Ovary (tissue), 10 donors: ENCODE measurements at places on chromosomes 5 and 9.

GRCh38 chr5:119036101-119036762, 34.7 kb upstream of the DMXL1 start:
- no peak for DNase-seq

DNA sequence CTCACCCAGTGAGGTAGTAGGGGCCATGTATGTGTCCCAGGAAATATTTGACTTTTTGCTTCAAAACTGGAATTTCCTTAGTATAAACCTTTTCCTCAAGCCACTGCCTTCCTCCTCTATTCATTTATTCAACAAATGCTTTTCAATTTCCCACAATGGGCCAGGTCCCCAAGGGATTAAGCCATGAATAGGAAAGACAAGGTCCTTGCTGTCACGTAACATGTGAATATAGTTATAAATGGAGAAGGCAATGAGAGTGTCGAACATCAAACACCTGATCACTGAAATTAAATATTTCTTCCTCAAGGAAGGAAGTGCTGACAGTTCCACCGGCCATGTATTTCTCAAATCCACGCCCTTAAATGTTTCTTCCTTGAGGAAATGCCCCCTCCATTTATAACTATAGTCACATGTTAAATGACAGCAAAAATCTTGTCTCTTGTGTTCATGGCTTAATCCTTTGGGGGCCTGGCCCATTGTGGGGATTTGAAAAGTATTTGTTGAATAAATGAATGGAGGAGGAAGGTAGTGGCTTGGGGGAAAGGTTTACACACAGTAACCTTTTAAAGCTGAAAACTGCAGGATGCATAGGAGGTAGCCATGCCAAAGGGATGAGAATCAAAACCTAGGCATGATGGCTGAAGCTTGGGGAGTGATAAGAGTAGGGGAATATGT, 145.5 kb downstream of the PTTG1 start:
- no peak for DNase-seq

DNA sequence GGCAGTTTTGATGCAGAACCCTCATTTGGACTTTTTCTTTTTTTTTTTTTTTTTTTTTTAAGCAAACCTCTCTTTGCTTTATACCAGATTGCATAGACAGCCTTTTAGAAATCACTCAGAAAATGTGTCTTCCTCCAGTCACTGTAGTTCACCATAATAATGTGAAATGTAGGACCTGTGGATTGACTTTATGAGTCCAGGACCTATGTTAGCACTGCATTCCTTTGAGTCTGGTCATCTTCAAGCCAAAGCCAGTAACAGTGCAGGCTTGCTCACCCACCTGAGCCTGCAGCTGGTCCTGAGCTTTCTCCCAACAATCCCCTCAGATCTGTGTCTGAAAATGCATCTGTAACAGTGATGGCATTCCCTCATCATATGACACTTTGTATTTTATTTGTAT, 110.7 kb upstream of the NFIL3 start:
- no peak for DNase-seq

DNA sequence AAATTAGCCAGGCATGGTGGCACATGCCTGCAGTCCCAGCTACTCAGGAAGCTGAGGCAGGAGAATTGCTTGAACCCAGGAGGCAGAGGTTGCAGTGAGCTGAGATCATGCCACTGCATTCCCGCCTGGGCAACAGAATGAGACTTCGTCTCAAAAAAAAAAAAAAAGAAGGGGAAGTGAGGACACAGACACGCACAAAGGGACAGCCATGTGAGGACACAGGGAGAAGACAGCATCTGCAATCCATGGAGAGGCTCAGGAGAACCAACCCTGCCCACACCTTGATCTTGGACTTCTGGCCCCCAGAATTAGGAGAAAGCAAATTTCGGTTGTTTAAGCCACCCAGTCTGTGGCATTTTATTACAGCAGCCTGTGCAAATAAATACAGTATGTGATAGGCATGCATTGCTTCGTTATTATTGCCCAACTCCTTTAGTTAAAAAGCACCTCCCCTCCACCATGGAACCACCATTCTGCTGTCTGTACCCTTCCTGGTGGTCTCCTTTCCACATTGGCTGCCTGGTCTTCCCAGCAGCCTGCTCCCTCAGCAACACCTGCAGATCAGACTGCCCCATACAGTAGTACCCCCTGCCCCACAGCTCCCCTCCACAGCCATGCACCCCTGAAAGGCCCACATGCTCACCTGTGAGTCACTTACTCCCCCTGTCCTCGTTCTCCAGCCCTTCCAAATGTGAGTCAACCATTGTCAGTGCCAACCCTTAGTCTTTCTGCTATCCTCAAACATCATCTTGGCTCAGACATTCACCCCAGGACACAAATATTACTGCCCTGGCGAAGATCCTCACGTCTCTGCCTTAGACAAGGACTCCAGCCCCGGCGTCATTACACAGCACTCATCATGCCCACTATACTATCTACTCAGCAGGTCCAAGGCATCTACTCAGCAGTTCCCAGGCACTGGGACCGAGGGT, 128.8 kb downstream of the ROR2 start:
- DNase-seq: no peak

DNA sequence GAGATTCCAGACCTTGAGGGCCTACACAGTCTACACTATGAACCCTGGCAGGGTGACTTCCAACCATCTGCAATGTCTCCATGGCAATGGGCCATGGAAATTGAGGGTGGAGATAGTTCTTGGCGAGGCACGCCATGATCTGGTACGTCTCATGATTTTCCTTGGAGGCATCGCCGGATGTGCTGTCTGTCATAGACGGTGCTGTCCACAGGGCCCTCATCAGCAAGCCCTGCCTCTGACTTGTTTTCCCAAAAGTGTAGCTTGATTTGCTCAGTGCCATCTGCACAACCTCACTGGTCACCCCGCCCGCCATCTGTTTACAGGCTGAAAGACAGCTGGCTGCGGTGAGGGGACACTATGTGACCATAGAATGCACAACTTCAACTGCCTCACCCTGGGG, 73.5 kb downstream of the BOD1 start:
- no peak for DNase-seq

- peak; percentile 28 for DNase-seq
Measured at GRCh38 chr5:141402553-141403243, at the start of gene PCDHGA9. Gene PCDHGA9 (plus strand): TSS chr5:141402778. CDS start chr5:141402953, 175 bp downstream.

GRCh38 chr9:114742947-114743346, 61.0 kb upstream of the TEX48 start:
- no peak for DNase-seq

DNA sequence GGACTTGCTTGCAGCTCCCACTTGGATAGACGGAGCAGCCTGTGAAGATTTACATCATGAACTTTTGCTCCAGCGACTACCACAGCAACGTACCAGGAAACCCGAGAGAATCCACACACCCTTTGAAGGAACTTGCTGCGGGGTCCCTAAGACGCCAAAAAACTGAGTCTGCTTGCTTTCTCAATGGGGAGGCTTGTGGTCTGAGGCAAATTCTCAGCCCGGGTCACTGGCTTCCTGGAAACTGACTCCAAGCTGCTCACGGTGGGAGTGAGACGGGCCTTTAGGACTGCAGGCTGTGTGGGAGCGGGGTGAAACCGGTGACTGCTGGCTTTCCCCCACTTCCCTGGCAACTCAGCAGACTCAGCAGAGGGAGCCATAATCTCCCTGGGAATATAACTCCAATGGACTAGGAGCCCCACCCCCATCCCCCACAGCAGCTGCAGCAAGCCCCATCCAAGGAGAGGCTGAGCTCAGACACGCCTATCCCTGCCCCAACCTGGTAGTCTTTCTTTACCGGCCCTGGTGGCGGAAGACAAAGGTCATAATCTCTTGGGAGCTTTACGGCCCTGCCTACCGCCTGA, 466.0 kb downstream of the CAAP1 start:
- DNase-seq: no peak

- no peak for DNase-seq
Measured at GRCh38 chr5:138985683-138986082, 110.5 kb upstream of the LRRTM2 start.

- peak; percentile 37 for DNase-seq
Measured at GRCh38 chr9:19456996-19457692, 48.3 kb downstream of the ACER2 start.

- DNase-seq: no peak
Measured at GRCh38 chr5:148858106-148858505, 31.7 kb downstream of the ADRB2 start.

DNA sequence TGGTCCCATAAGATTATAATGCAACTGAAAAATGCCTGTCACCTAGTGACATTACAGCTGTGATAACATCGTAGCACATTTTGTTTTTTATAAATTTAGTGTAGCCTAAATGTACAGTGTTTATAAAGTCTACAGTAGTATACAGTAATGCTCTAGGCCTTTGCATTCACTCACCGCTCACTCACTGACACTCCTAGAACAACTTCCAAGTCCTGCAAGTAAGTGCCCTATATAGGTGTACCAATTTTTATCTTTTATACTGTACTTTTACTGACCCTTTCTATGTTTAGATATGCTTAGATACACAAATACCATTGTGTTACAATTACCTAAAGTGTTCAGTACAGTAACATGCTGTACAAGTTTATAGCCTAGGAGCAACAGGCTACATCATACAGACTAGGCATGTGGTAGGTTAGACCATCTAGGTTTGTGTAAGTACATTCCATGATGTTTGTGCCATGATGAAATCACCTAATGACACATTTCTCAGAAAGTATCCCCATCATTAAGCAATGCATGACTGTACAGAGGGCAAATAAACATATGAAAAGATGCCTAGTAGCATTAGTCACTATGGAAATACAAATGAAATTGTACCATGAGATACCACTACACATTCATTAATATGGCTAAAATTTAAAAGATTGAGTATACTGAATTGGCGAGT, 127.6 kb downstream of the TRPM6 start:
- no peak for DNase-seq

DNA sequence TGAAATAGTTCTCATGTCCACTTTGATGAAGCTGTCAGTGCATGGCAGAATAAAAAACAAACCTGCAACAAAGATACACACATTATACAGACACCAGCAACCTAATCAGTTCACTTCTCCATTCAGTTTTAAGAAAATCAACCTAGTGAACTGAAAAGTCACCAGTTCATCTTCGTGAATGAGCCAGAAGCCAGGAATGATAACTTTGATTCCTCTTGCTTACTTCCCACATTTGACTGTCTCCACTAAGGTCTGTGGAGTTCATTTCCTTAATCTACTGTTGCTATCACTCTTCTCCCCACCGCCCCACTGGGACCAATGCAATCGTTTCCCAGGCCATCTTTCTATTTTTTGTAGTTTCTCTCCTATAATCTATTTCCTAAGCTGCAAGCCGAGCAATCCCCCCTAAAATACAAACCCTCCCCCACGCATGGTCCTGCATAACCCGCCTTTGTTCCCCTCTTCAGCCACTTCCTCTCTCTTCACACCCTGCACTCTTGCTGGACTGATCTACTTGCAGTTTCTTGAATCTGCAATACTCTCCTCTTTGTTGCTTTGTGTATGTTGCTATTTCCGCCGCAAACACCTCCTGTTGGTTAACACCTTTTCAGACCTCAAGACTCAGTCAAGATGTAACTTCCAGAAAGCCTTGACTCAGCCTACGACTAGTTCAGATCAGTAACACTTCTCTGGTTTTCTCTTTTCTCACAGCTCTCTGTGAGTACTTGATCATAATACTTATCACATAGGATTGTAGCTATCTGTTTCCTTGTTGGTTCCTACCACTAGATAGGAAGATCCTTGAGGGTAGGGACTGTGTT, 16.6 kb downstream of the STOM start:
- DNase-seq: no peak

DNA sequence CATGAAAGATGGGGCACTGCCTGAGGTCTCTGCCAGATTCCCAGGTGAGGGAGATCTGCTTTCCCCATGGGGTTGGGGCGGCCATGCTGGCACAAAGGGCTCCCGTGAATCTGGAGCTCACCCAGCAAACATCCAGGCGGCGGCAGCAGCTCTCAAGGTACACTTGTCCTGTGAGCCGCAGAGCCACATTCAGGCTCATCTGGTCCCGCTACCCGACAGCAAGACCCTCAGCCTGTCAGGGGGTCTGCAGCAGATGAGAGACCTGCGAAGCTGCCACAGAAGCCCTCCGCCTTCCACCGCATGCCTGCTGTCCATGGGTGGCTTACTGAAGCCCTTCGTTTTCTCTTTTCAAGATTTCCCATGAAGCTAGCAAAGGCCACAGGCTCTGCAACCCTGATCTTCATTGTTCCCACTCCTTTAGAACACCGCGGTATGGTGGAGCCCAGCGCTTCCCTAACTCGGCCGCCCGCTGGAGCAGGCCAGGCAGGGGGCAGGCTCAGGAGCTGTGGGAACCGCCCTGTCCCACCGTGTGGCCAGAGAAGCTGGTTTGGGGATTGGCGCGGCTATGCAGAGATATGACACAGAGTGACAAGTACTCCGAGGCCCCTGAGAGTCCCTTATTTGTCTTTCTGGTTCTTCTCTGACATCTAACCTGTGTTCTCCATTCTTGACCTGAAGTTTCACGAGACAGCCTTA, 8.8 kb downstream of the LRRC14B start:
- no peak for DNase-seq

DNA sequence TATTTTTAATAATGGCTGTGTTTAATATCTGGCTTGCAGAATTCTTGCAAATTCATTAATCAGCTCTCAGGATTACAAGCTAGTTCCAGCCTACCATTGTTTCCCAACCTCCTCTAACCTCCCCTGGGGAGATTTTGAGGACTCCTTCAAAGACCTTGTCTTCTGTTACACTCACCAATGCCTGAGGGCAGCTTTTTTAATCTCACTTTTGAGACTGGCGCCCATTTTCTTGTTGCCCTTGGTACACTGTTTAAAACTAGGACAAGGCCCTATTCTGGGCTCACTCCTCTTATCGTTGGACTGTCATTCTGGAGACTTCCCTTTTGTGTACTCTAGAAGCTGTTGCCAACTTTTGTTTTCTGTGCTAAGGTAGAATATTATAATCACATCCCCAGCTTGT, 13.6 kb upstream of the EQTN start:
- no peak for DNase-seq

DNA sequence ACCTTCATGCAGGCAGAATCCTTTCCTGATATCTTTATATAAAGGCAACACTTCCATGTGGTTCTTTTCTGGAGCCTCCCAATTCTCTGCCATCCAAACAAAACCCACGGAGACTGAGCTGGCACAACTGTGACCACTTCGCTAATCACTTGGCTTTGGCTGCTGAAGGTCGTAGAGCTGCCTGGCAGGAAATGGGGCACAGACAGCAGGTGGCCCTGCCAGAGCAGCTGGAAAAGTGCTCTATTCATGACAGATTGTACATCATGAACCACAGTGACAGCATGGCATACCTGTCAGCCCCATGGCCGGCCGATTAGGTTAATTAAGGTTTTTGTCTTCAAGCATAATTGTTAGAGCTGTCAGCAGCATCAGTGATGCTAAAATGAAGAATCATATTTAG, 141.9 kb upstream of the ANKRD55 start:
- DNase-seq: no peak

DNA sequence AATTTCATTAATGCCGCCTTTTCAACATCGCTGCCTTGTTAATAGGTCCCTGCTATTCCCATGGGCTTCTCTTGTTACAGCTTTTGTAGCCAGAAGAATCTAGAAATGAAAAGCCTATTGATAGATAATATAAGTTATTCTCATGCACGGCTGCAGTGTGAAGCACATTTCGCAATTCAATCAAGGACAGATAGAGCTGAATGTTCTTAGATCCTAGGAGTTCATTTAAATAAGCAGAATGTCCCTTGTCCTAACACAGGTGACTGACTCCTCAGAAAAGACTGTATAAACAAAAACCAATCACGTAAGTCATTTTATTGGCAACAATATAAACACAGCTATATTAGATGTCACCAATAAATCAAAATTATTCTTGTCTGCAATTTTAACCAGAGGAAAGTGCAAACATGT, 9.4 kb downstream of the GLIS3 start:
- DNase-seq: no peak

- no peak for DNase-seq
Measured at GRCh38 chr9:8474937-8475336, 675.4 kb upstream of the DMAC1 start.
